H1 (cell line): ENCODE measurements at places on chromosomes 6 and 20.
A peak's percentile ranks its signal among the peaks of the same experiment; 100 is the strongest.

GRCh38 chr20:24632581-24632980 lies 163.2 kb downstream of the SYNDIG1 start:
- no peak for DNase-seq

GRCh38 chr20:56430461-56430860 lies 18.4 kb downstream of the CASS4 start:
- no peak for DNase-seq

GRCh38 chr6:73739096-73739495 lies 43.1 kb downstream of the CD109 start:
- DNase-seq, result no peak

DNA sequence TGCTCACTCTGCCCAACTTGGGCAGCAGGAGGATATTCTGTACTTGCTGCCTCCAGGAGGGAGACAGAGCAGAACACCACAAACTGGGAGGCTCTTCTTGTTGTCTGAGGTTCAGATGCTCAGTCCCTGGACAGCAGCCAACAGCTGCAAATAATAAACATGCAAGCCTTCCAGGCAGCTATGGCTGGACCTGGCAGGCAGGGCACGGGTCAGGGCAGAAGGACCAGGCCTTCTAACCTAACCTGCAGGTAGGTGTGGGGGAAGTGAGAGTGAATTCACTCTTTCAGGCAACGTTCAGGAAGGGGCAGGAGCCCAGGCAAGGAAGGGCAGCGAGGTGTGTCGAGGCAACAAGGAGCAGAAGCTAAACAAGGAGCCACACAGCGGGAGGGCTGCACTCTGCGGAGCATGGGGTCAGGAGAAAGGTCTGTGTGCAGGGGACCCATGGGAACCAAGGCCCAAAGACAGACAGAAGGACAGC lies 31.5 kb downstream of the NINL start:
- no peak for DNase-seq

- DNase-seq, result no peak
These were observed 8.3 kb upstream of the PRDM1 start for GRCh38 chr6:106077881-106078280.

GRCh38 chr20:38427655-38428023 lies 7.5 kb downstream of the SNHG17 start:
- no peak for DNase-seq

DNA sequence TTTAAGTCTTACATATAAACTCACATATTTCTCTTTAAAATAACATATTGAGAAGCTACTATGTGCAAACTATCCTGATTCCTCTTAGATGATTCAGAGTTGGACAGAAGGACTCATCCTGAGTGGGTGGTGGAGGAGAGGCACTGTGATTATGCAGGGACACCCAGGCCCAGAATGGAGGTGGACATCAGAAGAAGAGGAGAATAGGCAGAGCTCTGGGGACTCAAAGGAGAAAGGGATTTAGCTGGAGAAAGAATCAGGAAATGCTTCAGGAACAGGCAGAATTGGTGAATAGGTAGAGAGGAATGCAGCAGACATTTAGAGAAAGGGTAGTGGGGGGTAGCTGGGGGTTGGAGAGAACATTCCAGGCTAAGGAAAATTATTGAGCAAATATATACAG lies 17.4 kb downstream of the RCAN2 start:
- no peak for DNase-seq

DNA sequence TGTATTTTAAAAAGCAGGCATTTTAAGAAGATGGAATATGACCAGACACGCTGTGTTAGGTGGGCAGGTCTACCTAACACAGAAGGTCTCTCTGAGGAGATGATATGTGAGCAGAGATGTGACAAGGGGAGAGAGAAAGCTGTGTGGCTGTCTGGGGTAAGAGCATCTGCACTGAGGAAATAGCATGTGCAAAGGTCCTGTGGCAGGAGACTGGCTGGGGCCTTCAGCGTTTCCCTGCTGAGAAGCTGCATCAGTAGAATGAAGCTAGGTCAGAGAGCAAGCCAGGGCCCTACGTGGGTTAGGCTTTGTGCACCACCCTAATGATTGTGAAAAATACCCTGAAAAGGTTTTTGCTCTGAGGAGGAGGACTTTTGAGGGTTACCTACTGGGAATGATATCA lies 87.0 kb downstream of the TXNDC5 start:
- DNase-seq, result no peak

GRCh38 chr6:139172151-139172550 lies 37.3 kb downstream of the HECA start:
- no peak for DNase-seq

DNA sequence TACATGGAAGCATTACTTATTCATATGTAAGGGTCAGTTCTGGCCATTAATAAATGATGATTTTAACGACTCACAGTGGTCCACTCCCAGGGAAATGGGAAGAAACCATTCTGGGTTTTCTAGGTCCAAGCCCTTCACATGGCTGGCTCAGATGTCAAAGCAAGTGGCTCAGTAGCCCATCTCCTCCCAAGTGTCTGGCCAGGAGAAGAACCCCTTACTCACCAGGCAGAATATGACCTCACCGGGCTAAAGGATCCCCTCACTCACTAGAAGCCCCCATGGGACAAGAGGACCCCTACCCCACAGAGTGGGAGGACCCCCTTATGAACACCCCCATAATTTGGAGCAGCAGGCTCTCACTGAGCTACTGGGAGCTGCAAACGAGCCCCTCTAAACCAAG lies 34.0 kb downstream of the PREX1 start:
- DNase-seq, result no peak

GRCh38 chr20:5397393-5397792 lies 80.6 kb upstream of the PROKR2 start:
- DNase-seq, result no peak

GRCh38 chr6:53795340-53795701 lies 516 bp downstream of the LRRC1 start:
- no peak for DNase-seq

DNA sequence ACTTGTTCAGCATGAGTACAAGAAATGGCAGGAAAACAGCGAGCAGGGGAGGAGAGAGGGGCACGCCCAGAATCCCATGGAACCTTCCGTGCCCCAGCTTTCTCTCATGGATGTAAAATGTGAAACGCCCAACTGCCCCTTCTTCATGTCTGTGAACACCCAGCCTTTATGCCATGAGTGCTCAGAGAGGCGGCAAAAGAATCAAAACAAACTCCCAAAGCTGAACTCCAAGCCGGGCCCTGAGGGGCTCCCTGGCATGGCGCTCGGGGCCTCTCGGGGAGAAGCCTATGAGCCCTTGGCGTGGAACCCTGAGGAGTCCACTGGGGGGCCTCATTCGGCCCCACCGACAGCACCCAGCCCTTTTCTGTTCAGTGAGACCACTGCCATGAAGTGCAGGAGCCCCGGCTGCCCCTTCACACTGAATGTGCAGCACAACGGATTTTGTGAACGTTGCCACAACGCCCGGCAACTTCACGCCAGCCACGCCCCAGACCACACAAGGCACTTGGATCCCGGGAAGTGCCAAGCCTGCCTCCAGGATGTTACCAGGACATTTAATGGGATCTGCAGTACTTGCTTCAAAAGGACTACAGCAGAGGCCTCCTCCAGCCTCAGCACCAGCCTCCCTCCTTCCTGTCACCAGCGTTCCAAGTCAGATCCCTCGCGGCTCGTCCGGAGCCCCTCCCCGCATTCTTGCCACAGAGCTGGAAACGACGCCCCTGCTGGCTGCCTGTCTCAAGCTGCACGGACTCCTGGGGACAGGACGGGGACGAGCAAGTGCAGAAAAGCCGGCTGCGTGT lies 11.6 kb downstream of the TNFAIP3 start:
- peak; percentile 84 for DNase-seq

GRCh38 chr6:150157081-150157480 lies 14.2 kb downstream of the PPP1R14C start:
- DNase-seq, result no peak

GRCh38 chr6:56065408-56065807 lies 182.0 kb downstream of the COL21A1 start:
- no peak for DNase-seq

- no peak for DNase-seq
These were observed 44.9 kb downstream of the IRF4 start for GRCh38 chr6:436308-437036.

DNA sequence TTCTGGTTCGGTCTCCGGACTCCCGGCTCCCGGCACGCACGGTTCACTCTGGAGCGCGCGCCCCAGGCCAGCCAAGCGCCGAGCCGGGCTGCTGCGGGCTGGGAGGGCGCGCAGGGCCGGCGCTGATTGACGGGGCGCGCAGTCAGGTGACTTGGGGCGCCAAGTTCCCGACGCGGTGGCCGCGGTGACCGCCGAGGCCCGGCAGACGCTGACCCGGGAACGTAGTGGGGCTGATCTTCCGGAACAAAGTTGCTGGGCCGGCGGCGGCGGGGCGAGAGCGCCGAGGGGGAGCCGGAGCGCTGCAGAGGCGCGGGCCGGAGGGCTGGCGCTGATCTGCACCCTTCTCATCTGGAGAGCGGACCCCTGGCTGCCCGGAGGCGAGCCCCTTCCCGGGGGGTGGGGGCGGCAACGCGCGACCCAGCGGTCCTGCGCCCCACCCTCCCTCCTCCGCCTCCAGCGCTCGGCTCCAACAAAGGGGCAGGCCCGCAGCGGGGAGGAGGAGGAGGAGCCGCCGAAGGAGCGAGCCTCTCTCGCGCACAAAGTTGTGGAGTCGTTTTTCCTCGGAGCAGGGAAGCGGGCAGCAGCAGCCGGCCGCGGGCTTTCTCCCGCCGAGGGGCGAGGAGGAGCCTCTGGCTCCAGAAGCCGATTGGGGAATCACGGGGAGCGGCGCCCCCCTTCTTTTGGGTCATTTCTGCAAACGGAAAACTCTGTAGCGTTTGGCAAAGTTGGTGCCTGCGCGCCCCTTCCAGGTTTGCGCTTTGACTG lies at the start of gene UTRN:
TSS of gene UTRN (plus strand) at position 553 of the 765 bp plus-strand sequence. CDS start 6,494 bp downstream, outside the sequence.
- DNase-seq, result peak; percentile 89

- DNase-seq, result no peak
These were observed 21.7 kb upstream of the TBC1D20 start for GRCh38 chr20:483815-484644.

DNA sequence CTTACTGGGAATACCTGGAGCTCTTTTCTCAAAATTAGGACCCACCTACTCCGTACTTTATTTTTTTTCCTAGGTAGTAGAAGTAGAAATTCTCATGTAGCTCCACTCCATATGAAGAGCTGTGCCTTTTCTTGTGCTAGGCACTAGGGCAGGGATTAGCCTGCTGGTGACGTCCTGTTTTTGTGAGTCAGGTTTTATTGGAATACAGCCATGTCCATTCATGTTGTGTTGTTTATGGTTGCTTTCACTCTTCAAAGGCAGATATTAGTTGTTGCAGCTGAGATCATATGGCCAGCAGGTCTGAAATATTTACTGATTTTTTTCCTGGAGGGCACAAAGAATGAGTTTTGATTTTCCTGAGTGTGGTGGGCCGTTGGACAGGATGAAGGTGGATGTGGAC lies 20.5 kb downstream of the XRN2 start:
- DNase-seq, result no peak

GRCh38 chr6:37171201-37171969 lies 1.4 kb downstream of the PIM1 start:
- peak; percentile 60 for DNase-seq

- no peak for DNase-seq
These were observed 223.9 kb upstream of the THEMIS start for GRCh38 chr6:128124713-128125112.

GRCh38 chr6:136761227-136761922 lies 30.9 kb downstream of the MAP3K5 start:
- DNase-seq, result no peak
